ENCODE measurements at places on chromosomes 3 and 15. TPM values are rescaled to one million over a fixed set of nuclear protein-coding genes. Genes with fewer than 3 reads are reported as not detected.

The ECE2 gene
- not detected for total RNA-seq

The GOLGA8J gene
- total RNA-seq, result not detected

The NR2E3 gene
- 0.19 TPM for total RNA-seq

The CAND2 gene
- total RNA-seq, result 0.91 TPM
